D721Med (cell line): ENCODE measurements at places on chromosomes 1 and 21.
A peak's percentile ranks its signal among the peaks of the same experiment; 100 is the strongest.

DNA sequence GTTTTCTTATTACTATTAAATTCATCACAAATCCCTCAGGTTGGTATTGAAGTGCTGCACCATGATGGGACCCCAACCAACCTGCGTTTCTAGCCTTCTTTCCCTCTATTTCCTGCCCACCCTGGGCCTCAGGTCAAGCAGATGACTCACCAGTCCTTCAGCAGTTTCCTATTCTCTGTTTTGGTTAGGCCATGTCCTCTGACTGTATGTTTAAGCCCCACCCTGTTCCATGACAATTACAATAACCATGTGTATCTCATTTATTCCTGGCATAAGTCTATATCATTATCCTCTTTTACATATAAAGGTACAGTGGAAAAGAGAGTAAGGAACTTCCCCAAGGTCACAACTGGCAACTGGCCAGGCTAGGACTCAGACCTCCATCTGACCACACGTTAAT, 5.3 kb upstream of the FAM78B start:
- DNase-seq, result no peak

- DNase-seq, result no peak
Measured at GRCh38 chr1:25702101-25702775, 85.6 kb downstream of the MAN1C1 start.

DNA sequence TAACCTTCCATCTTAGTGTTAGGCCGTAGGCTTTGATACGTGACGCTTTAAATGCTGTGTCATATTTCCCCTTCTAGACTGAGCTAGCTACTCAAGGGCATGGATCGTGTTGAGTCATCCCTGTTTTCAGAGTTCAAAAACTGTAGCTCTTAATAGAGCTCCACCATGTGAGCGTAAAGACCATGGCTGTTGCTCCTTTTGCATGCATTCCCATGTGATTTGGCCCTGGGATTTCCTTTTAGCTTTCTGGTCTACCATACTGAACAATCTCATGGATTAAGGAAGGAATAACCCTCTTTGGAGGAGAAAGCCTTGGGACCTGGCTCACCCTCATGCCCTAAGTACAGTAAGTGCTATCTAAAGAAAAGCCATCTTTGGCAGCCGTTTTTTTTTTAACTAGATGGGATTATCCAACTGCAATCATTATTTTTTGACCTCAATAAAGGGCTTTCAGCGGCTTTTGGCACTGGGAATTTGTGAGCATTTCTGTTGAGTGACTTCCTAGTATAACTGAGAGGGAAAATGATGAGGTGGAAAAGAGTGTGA, 76.6 kb downstream of the PLPP3 start:
- DNase-seq, result no peak

- no peak for DNase-seq
Measured at GRCh38 chr1:15626269-15626950, 9.2 kb downstream of the DDI2 start.

GRCh38 chr1:245213066-245213831, 58.5 kb downstream of the KIF26B start:
- no peak for DNase-seq

GRCh38 chr21:31671931-31672330, 12.4 kb downstream of the SOD1 start:
- no peak for DNase-seq

- no peak for DNase-seq
Measured at GRCh38 chr1:99766378-99766800, at the start of gene FRRS1. FRRS1 (minus strand) TSS chr1:99766635; CDS start chr1:99748768, 17,867 bp downstream.

DNA sequence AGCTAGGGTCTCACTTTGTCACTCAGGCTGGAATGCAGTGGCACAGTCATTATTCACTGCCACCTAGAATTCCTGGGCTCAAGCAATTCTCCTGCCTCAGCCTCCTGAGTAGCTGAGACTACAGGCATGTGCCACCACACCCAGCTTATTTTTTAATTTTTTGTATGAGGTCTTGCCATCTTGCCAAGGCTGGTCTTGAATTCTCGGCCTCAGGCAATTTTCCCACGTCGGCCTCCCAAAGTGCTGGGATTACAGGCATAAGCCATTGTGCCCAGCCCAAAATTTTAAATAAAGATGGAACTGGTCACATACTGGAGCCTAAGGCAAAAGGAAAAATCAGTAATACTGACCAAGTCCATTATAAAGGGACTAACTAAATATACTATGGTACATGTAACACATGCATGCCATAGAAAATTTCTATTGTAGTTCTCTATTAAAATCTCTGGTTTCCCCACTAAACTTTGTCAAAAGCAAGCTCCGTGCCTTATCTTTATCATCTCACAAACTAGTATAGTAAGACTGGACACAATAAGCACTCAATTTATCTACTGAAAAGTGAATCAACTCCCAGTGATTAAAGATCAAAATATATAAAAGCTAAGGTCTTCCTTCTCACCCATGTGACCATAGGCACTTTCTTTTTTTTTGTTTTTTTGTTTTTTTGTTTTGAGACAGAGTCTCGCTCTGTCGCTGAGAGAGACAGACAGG, 61.6 kb downstream of the HSF2BP start:
- no peak for DNase-seq

DNA sequence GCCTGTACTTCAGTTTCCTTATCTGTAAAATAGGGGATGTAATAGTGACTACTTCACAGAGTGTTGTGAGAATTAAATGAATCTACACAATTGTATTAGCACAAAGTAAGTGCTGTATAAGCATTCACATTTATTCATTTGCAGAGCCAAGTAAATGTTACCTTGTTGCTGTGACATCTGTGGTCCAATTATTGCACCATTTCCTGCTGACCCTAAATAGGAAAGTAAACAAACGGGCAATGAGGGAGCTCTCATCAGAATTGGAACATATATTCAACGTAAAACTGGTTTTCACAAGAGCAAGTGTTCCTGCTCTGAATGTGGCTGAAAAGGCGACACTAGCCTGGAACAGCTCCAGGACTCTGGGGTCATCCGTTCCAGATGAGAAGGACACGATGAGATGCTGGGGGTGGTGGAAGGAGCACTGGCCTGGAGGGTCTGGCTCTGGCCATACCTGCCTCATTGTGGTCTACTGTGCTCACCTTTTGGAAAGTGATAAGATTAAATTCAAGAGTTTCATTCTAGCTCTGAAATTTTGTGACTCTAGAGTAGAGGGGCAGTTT, 34.5 kb downstream of the PROX1 start:
- DNase-seq, result no peak

DNA sequence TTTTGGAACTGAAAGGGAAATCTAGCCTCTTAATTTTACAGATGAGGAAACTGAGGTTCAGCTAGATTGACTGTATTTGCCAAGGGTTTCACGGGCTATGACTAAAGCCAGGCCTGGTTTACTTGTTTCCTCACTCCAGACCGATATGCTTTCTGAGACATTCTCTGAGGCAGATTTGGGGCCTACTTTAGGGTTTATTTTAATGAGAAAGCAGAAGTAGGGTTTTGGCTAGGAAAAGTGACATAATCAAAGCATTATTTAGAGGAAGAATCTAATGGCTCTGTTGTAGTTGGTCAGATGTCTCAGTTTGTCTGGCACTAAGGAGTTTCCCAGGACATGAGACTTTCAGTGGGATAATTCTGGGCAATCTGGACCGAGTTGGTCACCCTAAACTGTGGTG, 1.5 kb upstream of the RPTN start:
- DNase-seq, result no peak

DNA sequence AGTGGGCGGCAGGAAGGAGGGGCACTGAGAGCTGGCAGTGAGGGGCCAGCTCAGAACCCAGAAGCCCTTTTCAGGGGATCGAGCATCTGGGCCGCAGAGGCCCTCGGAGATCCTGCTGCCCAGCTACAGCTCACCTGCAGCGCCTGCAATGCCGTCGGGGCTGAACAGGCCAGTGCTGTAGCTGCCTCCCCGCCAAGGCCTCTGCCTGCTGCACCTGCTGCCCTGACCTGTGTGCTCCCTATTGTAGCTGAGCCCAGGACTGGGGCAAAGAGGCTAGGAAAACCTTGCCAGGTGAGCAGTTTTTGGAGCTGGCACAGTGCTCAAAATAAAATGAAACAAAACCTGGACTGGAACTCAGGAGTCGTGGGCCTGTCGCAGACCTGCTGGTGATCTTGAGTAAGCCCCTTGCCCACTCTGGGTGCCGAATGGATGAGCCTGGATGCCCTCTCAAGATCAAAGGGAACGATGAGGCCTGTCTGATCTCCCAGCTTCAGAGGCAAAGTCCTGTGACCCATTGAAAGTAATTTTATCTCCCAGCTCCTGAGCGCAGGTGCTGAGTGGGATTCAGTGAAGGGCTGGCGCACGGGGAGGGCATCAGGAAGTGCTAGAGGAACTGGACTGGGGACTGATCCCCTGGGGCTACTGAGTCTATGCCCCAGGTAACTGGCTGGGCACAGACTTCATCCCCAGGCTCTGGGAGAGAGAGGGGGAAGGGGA, 154.6 kb downstream of the FOXD2 start:
- DNase-seq, result no peak

DNA sequence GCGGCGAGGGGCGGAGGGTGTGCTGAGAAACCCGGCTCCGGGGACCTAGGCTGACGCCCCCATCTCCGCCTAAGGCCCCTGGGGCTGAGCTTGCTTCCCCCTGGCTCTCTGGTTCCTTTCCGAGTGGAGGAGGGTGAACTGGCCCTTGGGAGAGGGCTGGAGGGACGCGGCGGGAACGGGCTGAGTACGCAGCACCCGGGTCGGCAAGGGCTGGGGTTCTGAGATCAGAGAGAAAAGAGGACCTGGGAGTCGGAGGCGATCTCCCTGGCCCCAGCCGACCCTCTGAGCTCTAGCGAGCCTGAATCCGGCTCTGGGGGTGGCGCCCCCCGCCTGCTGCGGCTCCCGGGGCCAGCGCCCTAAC, 270.8 kb downstream of the FOXD2 start:
- no peak for DNase-seq

DNA sequence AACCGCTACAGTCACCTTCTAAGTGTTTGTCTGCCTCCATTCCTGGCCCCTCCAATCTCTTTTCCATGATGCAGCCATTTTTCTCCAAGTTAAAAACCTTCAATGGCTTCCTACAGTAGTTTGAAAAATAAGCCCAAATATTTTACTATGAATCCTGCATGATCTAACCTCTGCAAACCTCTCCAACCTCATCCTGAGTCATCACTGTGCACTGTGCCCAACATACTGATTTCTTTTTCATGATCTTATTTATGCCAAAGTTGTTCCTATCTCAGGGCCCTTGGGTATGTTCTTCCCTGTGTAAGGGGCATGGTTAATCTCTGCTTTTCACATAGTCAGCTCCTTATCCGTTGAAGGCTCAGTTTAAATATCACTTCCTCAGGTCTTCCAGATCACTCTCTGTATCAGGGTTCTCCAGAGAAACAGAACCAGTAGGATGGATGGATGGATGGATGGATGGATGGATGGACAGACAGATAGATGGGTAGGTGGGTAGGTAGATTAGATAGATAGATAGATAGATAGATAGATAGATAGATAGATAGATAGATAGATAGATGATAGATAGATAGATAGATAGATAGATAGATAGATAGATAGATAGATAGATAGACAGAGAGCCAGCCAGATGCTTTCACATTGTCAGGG, 18.1 kb upstream of the PTPN14 start:
- no peak for DNase-seq

DNA sequence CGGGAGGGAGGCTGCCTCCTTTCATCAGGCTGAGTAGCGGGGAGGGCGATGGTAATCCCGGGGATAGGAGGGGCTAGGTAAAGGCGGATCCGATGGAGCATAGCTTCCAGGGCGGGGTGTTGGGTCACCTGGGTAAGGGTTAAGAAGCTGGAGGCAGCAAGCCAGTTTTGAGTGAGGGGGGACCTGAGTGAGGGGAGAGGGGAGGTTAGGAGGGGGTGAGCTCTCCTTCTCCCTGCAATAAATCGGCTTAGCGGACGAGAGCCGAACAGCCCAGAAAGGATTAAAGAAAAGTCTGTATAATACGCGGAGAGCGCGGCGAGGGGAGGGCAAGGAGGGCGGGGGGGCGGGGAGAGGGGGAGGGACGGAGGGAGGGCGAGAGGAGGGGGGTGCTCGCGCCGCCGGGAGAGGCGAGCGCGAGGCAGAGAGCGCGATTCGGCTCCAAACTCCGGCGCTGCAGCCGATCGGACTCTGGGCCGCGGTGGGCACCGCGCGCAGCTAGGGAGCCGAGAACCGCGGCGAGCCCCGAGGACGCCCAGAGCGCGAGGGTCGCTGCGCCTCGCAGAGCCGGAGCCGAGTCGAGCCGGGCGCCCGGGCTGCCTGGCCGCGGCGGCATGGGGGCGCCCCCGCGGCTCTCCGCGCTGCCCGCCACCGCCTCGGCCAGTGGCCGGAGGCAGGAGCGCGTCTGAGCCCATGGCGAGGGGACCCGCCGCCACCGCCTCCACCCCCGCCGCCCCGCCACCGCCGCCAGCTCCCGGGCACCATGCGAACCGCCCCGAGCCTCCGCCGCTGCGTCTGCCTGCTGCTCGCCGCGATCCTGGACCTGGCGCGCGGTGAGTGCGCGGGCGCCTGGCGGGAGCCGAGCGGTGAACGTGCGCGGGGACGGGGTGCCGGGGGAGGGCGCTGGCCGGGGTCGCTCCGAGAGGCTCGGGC, at the start of gene IGSF21:
Gene IGSF21 (plus strand): TSS at position 430 of the 930 bp plus-strand sequence. CDS start 331 bp downstream, at position 761.
- peak; percentile 45 for DNase-seq

DNA sequence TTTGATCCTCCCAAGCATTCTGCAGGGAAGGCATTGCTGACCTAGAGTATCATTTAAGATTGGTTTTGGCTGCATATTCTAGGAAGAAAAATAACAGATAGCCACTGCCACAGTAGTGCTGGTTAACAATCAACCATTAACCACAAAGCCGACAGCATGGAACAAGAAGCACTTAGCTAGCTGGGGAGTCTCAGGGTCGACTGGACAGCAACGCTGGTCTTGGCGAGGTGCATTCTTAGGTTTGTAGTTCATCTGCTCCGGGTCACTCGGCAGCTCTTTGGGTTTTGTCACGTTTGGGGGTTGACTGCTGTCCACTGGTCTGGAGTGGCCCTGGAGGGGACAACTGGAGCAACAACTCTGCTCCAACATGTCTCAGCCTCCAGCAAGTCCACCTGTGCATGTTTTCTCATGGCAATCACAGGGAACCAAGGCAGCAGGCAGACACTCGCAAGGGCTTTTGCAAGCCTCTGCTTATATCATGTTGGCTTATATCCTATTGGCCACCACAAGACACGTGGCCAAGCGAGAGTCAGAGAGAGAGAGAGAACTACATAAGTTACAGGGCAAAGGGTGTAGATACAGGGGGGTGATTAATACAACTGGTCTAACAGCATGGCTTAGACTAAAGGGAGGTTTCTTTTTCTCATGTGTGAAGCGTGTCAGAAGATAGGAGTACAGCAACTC, 99.5 kb downstream of the LACTBL1 start:
- no peak for DNase-seq

DNA sequence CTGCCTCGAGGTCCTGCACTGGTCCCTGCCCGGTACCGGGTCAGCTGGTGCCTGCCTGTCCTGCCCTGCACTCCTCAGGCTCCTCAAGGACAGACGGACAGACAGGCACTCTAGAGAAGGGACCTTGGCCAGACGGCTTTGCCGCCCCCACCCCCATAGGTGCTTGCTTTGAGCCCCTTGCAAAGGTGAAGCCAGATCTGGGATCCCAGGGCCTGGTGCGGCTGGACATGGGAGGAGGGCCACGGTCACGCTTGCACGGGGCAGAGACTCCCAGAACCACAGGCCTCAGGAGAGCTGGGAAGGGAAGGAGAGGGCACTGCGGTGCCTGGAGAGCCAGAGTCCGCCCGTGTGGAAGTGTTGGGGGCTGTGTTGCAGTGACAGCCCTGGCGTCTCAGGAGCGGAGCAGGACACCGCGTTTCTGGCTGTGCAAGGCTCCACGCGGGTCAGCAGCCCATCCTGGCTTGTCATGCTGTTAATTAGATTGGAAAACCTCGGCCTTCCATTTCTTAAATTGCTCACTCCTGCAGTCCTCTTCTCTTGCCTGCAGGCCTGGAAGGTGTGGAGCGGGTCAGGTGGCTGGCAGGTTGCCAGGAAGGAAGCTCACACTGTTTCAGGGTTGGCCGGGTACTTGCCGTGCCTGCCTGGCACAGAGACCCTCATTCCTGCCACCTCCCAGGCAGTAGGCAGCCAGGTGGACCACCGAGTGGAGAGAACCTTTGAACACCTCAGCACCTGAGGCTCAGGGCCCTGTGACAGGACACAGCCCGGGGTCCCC, 16.3 kb downstream of the COL18A1 start:
- no peak for DNase-seq
